ENCODE measurements at places on chromosomes 4 and X. TPM values are rescaled to one million over a fixed set of nuclear protein-coding genes. Genes with fewer than 3 reads are reported as not detected.

The UVSSA gene
- total RNA-seq, result 44.4 TPM

The BMPR1B gene
- 0.17 TPM for total RNA-seq

The NAP1L5 gene
- 1.2 TPM for total RNA-seq

The GYPB gene
- not detected for total RNA-seq

- H3K27ac ChIP-seq, result no peak overlapping the region
- no peaks in the 10 kb centered on the region for H3K36me3 ChIP-seq
- H3K27me3 ChIP-seq, result no peaks in the 10 kb centered on the region
- H3K4me1 ChIP-seq, result no peaks in the 10 kb centered on the region
- H3K4me3 ChIP-seq, result no peak overlapping the region
Observed at GRCh38 chrX:37405956-37406355, 56.8 kb downstream of the PRRG1 start.

- no peaks in the 10 kb centered on the region for H3K36me3 ChIP-seq
- H3K4me3 ChIP-seq, result no peak overlapping the region
- H3K27me3 ChIP-seq, result no peaks in the 10 kb centered on the region
Observed at GRCh38 chr4:139253713-139254112, 26.3 kb downstream of the MGARP start.

The IRS4 gene
- not detected for total RNA-seq

The SLC7A11 gene
- 0.93 TPM for total RNA-seq

DNA sequence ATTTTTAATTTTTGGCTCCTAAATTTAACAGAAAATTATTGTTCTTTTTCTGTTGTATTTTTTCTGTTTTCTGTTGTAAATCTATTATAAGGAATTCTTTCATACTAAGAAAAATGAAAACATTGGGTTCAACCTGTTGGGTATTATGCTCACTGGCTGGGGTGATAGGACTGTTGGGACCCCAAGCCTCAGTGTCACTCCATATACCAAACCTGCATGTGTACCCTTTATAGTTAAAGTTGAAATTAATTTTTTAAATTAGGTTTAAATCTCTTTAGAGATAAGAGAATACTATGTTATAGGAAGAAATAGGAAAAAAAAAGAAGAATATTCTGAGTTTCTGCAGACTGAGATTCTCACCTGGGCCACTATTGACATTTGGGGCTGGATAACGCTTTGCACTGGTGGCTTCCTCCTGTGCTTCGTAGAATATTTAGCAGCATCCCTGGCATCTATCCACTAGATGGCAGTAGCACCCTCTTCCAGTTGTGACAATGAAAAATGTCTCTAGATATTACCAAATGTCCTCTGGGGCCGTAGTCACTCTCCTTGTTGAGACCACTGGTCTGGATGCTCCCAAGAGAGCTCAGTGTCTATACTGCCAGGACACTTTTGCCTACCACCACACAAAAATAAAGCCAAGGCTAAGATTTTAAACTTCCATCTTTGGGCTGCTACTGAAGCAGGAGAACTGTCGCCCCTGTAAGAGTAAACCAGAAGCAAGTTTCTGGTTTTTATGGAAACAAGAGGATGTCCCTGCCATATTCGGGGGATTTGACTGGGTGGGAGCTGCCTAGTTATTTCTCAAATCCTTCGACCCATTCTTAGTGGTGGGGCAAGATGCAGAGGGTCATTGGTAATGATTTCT lies 22.4 kb upstream of the CLTRN start:
- no peaks in the 10 kb centered on the region for H3K27me3 ChIP-seq
- peaks cover 6% of the 10 kb centered on the region for H3K4me1 ChIP-seq
- no peak overlapping the region for H3K27ac ChIP-seq
- DNase-seq, result peak; percentile 78

The MAGEA11 gene
- total RNA-seq, result not detected

DNA sequence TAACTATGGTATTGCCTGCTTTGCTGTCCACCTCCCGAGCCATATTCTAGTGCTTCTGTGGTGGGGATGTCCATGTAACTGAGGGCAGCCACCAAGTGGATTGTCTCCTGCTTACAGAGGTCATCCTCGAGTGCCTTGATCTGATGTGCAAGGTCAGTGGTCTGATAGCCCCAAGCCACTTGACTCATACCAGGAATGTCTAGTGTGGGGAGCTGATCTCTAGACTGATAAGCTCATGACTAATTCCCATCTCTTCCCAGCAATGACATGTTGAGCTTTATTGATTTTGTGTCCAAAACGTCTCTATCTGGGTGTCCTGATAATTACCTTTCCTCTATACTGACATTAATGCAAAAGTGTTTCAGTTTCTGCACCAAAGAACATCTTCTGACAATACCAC lies 168.4 kb upstream of the WDR1 start:
- no peak for DNase-seq
- no peaks in the 10 kb centered on the region for H3K27me3 ChIP-seq
- no peaks in the 10 kb centered on the region for H3K4me1 ChIP-seq

The USP17L25 gene
- not detected for total RNA-seq

The ADAM29 gene
- 0.14 TPM for total RNA-seq

- H3K36me3 ChIP-seq, result no peaks in the 10 kb centered on the region
- no peak for DNase-seq
- H3K4me3 ChIP-seq, result no peak overlapping the region
- H3K27me3 ChIP-seq, result no peaks in the 10 kb centered on the region
Observed at GRCh38 chr4:21136051-21136630, 435.9 kb downstream of the PACRGL start.

- H3K27ac ChIP-seq, result no peak overlapping the region
- H3K4me1 ChIP-seq, result no peaks in the 10 kb centered on the region
Observed at GRCh38 chrX:48786825-48787504, 575 bp downstream of the GATA1 start.

DNA sequence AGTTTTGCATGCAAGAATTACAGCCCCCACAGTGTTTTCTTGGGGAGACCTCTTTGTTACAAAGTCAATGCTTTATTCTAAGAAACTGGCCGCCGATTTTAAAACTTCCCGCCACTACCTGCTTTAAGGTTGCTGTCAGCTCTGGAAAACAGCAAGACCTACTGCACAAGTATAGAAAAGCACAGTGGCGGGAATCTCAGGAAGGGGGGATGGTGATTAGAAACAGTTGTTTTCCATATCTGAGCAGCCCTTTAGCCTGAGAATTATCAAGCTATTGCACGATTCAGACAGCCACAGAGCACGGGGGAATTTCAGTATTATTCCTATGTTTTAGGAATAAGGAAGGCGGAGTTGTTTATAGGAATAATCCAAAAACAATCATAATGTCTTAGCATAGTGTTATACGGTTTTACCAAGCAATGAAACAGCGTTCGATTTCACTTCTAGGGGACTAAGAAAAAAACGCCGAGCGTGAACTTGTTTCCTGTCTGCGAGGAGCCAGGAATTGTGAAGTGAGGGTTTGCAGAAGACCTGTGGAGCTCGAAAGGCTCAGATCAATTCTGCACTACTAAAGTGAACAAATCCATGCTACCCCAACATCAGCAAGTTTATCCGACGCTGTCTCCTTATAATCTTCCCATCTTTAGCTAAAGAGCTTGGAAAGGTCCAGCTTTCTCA lies 81.3 kb downstream of the HMGN5 start:
- no peaks in the 10 kb centered on the region for H3K27me3 ChIP-seq
- DNase-seq, result no peak
- H3K4me1 ChIP-seq, result no peaks in the 10 kb centered on the region
- no peak overlapping the region for H3K27ac ChIP-seq
- H3K36me3 ChIP-seq, result no peaks in the 10 kb centered on the region

- peak overlapping the region; percentile 63 for H3K27ac ChIP-seq
- no peaks in the 10 kb centered on the region for H3K27me3 ChIP-seq
- DNase-seq, result peak; percentile 61
- no peaks in the 10 kb centered on the region for H3K36me3 ChIP-seq
Observed at GRCh38 chrX:49166914-49167739, 4.6 kb downstream of the MAGIX start.

DNA sequence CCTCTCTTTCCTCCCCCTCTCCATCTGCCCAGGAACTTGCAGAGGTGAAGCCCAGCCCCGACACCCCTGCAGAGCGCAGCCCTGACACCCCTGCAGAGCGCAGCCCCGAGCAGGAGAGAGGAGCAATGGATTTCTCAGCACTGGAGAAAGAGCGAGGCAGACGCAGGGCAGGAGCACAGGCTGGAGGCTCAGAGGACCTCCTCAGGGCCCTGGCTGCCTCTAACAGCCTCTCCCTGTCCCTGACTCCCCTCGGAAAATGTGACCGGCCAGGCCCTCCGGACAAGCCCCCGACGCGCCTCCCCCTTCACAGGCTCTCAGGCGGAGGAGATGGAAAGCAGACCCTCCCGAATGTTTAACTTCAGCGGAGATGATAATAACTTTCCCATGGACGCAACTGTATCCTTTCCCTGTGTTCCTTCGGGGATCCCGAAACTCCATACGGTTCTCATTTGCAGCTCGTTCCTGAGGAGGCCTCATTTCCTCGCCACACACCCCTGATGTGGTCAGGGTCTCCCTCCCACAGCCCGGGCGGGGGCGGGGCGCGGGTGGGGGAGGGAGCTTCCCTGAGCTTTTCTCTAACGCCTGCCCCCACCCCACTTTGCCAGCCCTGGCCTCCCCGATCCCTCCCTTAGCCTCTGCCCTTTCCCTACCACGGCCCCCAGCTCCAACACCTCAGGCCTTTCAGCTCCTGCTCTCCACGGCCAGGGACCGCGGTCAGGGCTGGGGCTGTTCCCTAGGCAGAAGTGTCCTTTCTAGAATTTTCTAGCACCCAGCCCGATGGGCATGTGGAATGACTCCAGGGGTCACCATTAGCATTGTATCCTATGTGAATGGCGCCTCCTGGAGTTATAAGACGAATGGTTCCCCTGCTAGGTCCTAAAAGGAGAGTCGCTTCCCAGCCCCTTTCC lies 201.1 kb upstream of the BCOR start:
- no peak overlapping the region for H3K27ac ChIP-seq
- peaks cover 18% of the 10 kb centered on the region for H3K4me1 ChIP-seq
- H3K4me3 ChIP-seq, result no peak overlapping the region

The COX18 gene
- 14.4 TPM for total RNA-seq

The CXCL11 gene
- not detected for total RNA-seq

The CT45A5 gene
- not detected for total RNA-seq

The NR0B1 gene
- not detected for total RNA-seq

The KIT gene
- total RNA-seq, result 2.4 TPM

The SPP1 gene
- total RNA-seq, result 19.9 TPM

The ANXA3 gene
- not detected for total RNA-seq

The RBM46 gene
- total RNA-seq, result not detected

DNA sequence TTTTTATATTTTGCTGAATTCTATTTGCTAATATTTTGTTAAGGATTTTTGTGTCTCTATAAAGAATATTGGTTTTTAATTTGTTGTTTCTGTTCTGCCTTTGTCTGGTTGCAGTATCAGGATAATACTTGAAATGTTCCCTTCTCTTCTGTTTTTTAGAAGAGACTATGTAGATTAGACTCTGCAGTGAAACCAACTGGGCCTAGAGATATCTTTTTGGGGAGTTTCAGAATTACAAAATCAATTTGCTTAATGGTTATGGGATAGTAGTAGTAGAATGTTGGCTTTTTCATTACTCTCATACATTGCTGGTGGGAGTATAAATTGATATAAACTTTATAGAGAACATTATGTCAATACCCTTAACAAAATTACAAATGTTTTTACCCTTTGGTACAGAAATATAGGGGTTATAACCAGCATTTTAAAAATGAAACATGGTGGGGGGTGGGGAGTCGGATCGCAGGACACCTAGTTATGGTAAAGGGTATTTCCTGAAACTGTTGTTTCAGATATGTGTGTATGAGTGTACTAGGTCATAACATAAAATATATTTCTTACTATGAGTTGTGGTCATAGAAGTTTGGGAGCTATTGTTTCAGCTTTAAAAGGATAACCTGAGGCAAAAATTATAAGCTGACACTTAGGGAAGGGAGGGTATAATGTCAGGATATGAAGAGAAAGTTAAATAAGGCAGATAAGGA lies 29.0 kb downstream of the CLOCK start:
- no peak for DNase-seq
- H3K4me3 ChIP-seq, result no peak overlapping the region
- no peaks in the 10 kb centered on the region for H3K4me1 ChIP-seq

DNA sequence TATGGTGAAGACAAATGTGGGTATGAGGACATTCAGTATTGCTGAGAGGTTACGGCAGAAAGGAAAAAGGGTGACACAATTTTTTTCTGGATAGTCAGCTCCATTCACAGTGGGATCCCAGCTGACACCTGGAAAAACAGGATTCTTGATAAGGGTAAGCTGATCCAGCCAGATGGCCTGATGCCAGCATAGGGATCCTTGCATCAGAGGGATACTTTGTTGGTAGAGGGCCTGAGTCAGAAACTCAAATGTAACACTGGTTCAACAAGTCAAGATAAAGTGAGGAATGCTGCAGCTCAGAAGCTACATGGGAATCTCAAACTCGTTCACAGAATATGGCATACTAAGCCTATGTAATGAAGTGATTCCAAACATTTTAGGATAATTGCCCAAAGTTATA lies 726.7 kb downstream of the C4orf33 start:
- H3K27me3 ChIP-seq, result no peaks in the 10 kb centered on the region
- H3K27ac ChIP-seq, result no peak overlapping the region
- H3K4me3 ChIP-seq, result no peak overlapping the region

DNA sequence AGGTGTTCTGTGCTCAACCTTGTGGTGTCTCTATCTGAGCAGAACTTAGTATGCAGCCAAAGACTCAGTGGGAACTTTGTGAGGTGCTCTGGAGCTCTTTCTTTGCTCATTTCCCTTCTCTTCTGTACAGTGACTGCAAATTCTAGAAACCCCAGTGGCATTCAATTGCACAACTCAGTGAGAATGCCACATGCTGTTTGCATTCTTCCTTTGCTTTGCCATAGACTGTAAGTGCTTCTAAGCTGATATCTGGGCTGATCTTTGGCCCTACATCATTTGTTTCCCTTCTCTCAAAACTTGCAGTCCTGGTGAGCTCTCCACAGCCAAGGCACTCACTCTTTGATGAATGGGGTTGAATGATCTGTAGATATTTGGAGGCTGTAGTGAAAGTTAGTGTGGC lies 7.0 kb downstream of the PNMA3 start:
- no peak for DNase-seq
- no peak overlapping the region for H3K27ac ChIP-seq
- no peak overlapping the region for H3K4me3 ChIP-seq
- no peaks in the 10 kb centered on the region for H3K4me1 ChIP-seq
- H3K36me3 ChIP-seq, result no peaks in the 10 kb centered on the region
- no peaks in the 10 kb centered on the region for H3K27me3 ChIP-seq

DNA sequence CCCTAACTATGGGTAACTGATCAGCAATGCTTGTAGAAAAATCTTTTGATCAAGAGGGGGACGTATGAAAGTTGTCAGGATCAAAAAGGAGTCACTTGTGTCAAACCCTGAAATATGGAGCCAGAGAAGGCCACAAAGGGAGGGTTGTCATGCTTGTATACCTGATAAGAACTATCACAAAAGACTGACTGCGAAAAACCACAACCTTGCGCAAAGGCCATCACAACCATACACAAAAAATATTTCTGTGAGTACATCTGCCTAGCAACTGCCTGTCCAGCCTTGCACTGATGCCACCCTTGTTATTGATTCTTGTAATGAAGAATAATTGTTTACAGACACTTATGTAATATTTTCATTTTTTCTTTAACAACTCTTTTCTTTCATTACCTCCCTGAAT lies 22.8 kb upstream of the EIF4E start:
- H3K4me3 ChIP-seq, result no peak overlapping the region
- H3K27ac ChIP-seq, result no peak overlapping the region
- H3K4me1 ChIP-seq, result no peaks in the 10 kb centered on the region

Data from CD4-positive, alpha-beta memory T cell (primary cell).